ENCODE measurements at places on chromosomes 5 and 9.
A peak's percentile ranks its signal among the peaks of the same experiment; 100 is the strongest.

- DNase-seq: no peak
Observed at GRCh38 chr9:136609838-136610311, 52.8 kb upstream of the EGFL7 start.

DNA sequence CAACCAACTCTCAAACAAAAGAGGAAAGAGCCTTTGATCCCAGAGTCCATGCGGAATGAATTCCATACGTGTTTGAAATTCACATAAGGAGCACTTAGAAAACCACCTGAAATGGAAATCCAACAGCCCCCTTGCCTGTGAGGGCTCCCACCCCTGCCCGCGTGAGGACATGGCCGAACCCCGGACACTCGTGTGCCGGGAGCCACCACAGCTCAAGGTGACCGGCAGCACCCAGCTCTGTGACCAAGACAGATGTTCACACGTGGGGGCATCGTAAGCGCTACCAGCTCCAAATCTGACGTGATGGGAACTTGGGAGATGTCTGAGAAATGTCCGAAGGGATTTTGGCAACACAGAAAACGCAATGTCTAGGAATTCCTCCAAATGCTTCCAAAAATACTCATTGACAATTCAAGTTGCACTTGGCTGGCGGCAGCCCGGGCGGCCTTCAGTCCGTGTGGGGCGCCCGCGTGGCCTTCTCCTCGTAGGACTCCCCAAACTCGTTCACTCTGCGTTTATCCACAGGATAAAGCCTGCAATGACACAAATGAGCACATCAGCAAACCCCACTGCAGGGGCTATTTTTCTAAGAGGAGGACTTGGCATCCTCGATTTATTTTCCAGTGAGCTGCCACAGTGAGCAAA is 23.2 kb upstream of the TERT start:
- DNase-seq: no peak

GRCh38 chr9:111969622-111970021 is 73.0 kb downstream of the UGCG start:
- DNase-seq: no peak

GRCh38 chr9:112203536-112203935 is 28.4 kb upstream of the SUSD1 start:
- no peak for DNase-seq

DNA sequence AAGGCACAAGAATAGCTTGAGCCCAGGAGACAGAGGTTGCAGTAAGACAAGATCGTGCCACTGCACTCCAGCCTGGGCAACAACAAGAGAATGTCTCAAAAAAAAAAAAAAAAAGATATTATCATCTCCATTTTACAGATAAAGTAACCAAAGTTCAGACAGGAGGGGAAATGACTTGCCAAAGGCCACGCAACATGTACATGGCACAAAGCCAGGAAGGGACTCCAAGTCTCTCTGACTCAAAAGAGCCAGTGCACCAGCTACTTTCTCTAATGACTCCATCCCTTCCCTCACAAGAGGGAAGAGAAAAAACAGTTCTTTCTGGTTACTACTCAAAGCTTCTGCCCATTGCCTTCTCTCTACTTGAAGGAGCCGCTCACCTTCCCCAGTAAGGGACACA is 34.1 kb downstream of the SIL1 start:
- peak; percentile 58 for DNase-seq

DNA sequence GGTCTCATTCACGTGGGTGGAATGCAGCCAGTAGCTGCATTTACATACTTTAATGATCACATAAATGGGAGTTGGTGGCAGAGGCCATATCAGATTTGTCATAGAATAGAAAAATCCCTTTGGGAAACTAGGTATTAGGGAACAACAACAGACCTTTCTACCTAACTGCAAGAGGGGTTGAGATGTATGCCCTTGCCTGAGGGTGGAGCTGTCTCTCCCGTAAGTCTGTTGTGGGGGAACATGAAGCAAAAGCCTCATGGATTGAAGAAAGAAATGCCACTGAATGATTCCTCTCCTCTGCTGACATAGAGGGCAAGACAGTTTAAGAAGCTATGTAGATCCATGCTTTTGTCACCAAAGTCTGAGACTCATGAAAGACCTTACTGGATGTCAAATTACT is 461.3 kb downstream of the SPOCK1 start:
- no peak for DNase-seq

GRCh38 chr5:91074615-91075014 is 308.5 kb downstream of the ARRDC3 start:
- DNase-seq: no peak

DNA sequence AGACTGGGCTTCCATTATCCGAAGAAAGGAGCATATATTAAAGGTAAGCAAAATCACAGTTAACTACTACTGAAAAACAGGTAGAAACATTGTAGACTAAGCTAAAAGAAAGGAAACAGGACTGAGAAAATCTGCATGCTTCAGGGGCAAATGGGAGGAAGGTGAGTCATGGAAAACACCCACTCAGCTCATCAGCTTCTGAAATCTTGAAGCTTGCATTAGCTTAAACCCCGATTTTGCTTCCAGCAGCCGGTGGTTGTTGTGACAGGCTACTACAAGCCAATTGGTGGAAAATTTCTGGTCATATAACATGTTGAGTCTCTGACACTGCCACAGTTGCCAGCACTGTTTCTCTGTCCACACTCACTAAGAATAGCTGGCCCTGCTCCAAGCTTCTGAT is 179.6 kb upstream of the PUM3 start:
- no peak for DNase-seq

- DNase-seq: peak; percentile 1
Observed at GRCh38 chr5:34735491-34736426, 79.6 kb downstream of the RAI14 start.

- no peak for DNase-seq
Observed at GRCh38 chr5:122262103-122262502, 49.9 kb upstream of the SNCAIP start.

GRCh38 chr5:151952238-151952637 is 27.6 kb upstream of the GLRA1 start:
- DNase-seq: no peak

GRCh38 chr5:113761594-113761993 is 248.1 kb downstream of the YTHDC2 start:
- no peak for DNase-seq

DNA sequence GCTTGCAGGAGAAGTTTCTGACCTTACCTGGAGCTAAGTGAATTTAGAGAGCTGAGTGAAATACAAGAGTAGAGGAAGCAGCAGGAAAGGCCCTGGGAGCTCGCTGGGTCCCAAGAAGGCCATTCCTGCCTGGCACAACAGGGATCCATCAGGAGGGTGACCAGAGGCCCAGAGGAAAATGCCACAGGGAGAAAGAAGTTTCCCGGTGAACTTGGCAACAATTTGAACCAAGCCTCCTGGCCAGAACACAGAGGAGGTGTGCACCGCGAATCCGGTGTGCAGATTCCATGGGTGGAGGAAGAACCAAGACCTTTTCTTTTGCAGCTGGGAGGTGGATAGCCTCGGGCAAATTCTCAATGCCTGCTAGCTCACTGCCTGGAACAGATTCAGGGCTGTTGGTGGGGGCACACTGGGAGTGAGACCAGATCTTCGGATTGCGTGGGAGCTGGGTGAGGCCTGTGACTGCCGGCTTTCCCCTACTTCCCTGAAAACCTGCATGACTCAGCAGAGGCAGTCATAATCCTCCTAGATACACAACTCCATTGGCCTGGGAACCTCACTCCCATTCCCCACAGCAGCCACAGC is 1850.9 kb upstream of the NUDT12 start:
- no peak for DNase-seq

DNA sequence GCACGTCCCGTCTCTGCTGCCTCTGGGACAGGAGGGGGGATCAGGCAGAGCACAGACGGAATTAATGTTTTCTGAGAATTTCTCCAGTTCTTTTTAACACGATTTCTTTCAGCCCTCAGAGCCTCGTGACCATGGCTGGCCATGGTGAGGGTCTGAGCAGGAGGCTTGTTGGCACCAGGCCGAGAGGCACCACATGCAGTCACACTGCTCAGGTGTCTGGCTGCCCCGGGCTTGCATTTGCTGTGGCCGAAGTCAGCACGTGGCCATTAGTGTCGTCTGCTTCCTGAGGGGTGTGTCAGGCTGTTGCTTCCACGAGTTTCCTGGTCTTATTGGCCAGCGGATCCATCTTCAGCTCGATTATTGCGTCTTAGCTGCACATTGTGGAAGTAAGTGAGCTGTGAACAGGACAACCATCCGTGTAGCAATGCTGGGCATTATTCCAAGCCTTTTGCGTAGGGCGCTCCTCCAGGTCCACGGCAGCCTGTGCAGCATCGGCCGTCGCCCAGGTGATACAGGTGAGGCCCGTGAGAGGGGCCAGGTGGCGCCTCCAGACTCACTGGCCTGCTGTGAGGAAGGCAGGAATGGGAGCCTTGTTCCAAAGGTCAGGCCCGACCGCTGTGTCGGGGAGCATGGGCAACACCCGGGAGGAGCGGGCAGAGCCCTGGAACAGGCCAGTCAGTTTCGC is 114.2 kb upstream of the CACNA1B start:
- no peak for DNase-seq

- DNase-seq: no peak
Observed at GRCh38 chr9:95670122-95670521, 153.4 kb upstream of the PTCH1 start.

DNA sequence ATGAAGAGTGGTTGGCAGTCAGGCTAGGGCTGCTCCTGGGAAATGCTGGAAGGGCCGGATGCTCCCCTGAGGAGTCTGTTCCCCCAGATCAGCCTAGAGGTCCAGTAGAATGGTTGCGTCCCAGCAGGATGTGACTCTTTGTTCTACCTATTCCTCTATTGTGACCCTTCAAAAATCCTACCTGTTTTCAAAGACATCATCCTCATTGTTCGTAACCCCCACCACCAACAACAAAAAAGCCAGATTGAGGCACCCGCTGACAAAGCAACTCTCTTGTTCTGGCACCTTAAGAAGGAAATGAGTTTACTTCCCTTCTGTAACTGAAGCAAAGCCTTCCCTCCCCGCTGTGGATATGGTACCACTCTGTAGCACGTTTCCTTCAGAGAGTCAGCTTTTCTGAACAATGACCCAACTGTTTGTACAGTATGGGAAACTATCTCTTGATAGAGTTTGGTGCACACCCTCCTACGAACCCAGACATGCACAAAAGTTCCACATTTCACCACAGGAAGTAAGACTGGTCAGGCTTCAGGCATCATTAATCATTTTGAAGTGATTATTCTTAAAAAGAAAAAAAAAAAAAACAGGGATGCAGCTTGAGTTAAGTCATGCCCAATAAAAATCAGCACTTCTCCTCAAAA is 207.2 kb downstream of the ENC1 start:
- peak; percentile 84 for DNase-seq

DNA sequence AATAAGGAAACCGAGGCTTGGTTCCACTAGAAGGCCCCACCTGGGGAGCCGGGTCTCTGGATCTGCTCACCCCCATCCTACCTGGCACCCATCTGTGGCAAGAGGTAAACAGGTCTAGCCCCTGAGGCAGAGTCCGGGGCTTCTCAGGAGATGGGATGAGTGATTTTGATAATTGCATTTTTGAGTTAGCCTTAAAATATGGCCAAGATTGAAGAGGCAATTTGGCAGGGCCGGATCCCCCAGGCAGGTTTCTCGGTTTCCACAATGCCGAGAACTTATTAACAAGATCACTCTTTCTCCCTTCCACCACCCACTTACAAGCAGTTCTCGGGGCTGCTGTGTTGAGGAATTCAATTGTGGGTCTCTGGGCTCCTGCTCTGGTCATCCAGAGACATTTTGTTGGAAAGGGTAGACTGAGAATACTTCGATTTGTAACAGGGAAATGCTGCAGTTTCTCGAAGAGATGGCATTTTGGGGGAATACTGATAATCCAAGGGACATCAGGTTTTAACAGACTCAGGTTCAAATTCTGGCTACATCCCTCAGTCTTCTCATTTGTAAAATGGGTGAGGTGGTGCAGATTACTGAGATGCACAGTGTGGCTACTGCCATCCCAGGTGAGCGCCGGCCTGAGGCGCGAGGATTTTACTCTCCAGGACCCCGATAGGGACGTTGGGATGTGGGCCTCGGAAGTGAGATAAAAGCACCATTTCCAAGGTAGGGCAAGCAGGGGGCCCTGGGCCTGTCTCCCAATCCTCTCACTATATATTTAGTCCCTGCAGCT is 194.2 kb downstream of the CDK5RAP2 start:
- no peak for DNase-seq

DNA sequence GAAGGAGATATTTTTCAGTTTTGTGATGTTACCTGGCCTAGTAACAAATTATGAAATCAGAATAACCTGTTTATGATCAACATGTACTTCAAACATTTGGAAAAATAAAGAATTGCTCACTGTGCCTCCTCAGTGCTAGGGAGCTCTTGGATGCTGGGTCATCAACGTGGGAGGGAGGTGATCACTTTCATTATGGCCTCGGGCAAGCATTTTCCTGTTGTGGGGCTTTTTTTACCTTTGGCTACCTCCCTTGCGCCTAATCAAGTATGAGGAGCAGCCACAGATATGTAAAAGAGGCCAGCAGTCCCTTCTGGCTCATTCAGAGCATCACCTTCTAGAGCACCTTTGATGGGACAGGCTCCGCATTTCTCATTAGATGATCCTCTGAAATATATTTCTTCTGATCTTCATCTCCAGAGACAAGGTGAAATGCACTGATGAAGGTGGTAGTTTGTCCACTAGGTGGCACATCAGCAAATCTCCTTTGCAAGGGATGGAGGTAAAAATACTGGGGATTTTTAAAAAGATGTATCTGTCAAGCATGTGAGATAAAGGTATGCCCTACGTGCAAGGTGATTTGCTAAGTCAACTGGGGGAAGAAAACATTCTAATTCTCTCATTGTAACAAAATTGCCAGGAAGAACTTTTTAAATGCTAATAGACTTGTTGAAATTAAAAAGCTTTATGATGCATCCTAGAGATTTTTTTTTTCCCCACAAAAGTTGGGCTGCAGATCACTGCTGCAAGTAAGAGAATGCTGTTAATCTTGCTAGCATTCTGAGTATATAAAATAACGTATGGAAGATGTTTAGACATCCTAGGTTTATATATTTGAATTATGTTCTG is 218.2 kb downstream of the MAST4 start:
- peak; percentile 52 for DNase-seq

- DNase-seq: peak; percentile 5
Observed at GRCh38 chr9:108049026-108049607, 559.5 kb upstream of the KLF4 start.

- DNase-seq: no peak
Observed at GRCh38 chr5:121915765-121916164, 46.0 kb upstream of the SRFBP1 start.

GRCh38 chr5:54885636-54886035 is 99.8 kb downstream of the ESM1 start:
- DNase-seq: no peak

DNA sequence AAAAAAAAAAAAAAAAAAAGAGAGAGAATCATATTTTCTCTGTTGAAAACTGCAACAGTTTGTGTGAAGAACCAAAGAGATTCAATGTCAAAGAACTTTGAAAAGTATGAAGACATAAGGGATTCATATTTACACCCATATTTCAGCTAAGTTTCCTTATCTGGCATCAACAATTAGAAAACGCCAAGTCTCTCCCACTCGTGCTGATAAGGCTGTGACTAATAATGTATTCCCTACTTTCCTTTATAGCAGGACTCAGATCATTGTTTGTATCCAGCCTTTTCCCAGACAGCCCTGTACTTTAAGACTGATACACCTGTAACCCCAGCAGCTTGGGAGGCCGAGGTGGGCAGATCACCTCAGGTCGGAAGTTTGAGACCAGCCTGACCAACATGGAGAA is 54.1 kb upstream of the STK32A start:
- DNase-seq: no peak

- no peak for DNase-seq
Observed at GRCh38 chr9:88524911-88525310, 10.1 kb upstream of the NXNL2 start.

GRCh38 chr5:142699184-142699720 is 13.4 kb upstream of the FGF1 start:
- DNase-seq: peak; percentile 74
